Brain pericyte (primary cell): ENCODE measurements at places on chromosomes 7 and 10.

DNA sequence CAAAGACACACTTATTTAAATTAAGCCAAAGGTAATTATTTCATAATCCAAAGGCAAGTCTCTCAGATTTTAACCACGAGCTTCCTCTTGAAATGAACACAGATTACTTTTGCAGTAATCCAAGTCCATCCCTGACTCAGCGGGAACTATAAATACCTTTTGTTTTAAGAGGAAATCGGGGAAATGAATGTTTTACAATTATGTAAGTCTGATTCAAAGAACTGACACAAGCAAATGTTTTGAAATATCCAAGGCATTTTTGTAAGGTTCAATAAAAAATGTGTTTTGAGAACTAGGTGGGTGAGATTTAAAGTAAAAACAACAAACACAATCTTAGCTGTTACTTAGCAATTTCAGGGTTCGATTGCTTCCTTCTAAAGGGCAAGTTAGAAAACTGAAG is 179.8 kb upstream of the ASAH2 start:
- no peak for DNase-seq

- DNase-seq = no peak
Observed at GRCh38 chr10:112095731-112096130, 87.8 kb downstream of the GPAM start.

GRCh38 chr10:70906031-70906783 is 17.8 kb upstream of the PCBD1 start:
- DNase-seq = no peak

GRCh38 chr7:33129806-33130153 is 416 bp downstream of the BBS9 start:
- DNase-seq = no peak

DNA sequence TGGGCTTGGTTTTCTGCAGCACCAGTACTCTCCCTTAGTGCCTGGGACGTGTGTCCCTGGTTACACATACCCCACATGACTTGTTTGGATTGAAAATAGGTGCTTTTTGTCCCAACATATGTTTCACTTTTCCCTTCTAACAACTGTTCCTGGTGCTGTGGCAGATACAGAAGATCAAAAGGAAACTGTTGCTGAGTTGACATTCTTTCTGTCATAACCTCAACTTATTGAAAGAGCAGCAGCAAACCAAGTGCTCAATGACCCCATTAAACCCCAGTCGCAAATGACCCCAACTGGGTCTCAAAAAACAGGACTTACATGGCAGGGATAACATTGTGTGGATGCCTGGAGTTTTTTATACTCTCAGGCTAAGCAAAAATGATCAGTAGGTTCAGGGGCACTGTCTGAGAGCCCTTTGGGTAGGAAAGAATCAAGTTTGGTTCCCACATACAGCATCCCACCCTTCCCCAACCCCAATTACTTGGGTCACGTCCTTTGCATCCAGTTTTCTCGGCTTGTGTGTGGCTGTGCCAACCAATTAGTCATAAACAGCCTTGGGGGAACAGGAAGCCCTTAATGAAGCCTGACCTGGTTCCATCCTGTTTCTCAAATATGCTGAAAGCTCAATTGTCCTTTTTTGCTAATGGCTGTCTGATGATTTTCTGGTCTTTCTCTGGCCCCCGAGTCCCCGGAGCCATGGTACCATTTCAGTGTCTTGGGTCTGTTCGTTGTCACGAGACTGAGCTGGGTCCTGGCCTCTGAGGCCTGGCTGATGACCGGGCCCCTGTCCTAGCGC is 4.9 kb downstream of the HKDC1 start:
- DNase-seq = no peak

DNA sequence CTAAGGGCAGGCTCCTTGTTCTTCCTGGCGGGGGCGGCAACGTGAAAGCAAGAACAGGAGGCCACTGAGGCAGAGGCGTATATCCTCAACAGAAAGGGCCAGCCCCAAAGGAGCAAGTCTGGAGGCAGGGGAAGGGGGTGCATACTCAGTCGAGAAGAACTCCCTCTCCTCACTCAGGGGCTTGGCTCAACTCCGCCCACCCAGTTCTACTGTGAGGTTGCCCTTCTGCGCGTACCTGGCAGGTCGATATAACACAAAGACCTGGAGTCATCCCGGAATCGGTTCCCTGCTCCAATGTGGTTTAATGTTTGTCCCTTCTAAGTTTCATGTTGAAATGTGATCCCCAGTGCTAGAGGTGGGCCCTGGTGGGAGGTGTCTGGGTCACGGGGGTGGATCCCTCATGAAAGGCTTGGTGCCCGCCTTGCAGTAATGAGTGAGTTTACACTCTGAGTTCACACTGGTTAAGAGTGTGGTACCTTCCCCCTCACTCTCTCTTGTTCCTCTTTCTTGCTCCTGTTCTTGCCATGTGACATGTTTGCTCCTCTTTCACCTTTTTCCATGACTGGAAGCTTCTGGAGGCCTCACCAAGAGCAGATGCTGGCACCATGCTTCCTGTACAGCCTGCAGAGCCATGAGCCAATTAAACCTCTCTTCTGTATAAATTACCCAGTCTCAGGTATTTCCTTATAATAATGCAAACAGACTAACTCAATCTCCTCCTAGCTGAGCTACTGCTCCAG is 32.6 kb downstream of the GSDME start:
- no peak for DNase-seq
